ENCODE measurements at places on chromosomes 6 and 20.

- H3K4me3 ChIP-seq: no peak overlapping the region
- H3K4me1 ChIP-seq: peaks cover 18% of the 10 kb centered on the region
- H3K36me3 ChIP-seq: no peaks in the 10 kb centered on the region
- no peaks in the 10 kb centered on the region for H3K27me3 ChIP-seq
- H3K27ac ChIP-seq: no peak overlapping the region
Measured at GRCh38 chr20:8074931-8075330, 55.4 kb upstream of the TMX4 start.

DNA sequence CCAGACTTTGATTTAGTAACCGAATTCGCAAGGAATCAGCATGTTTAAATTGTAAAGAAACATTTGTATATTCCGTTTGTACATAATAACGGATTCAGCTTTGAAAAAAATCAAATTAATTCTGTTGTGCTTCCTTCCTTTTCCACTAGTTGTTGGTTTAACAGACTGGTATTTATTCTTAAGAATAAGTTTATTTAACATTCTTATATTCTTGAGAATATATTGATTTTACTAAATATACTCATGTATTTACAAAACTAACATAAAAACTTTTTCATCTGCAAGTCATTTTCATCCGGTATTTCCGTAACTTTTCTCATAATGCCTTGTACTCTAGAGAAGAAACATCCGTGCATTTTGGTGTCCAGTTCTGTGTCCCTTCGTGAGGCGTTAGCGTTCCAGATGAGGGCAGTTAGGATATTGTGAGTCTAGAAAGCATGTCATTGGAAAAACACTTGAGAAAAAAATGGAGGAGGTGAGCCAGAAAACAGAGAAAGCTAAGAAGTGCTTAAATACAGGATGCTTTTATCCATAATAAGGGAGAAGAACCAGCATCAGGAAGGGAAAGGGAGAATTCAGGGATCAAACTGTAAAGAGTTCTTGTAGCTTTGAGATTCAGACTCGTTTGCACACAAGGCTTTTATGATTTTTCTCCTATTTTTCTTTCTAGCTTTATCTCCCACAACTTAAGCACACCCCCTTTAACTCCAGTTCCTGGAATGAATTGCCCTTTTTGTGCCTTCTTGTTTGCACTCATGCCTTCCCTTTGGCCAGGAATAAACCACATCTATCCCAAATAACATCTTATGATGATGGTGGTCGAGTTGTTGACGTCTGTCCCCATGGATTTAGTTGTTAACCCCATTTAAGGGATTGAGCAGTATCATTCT is 1.8 kb downstream of the WRNIP1 start:
- peak overlapping the region; percentile 73 for H3K27ac ChIP-seq
- H3K4me1 ChIP-seq: peaks cover 45% of the 10 kb centered on the region
- peak overlapping the region; percentile 72 for H3K4me3 ChIP-seq
- peak; percentile 59 for DNase-seq
- H3K27me3 ChIP-seq: no peaks in the 10 kb centered on the region

GRCh38 chr6:158797331-158798310 is 21.5 kb downstream of the EZR start:
- H3K36me3 ChIP-seq: no peaks in the 10 kb centered on the region
- H3K27me3 ChIP-seq: no peaks in the 10 kb centered on the region
- H3K4me1 ChIP-seq: peaks cover 17% of the 10 kb centered on the region

GRCh38 chr6:89111933-89112332 is 5.9 kb downstream of the SRSF12 start:
- H3K27me3 ChIP-seq: peaks cover 7% of the 10 kb centered on the region
- no peak overlapping the region for H3K27ac ChIP-seq
- no peak overlapping the region for H3K4me3 ChIP-seq
- no peak for DNase-seq

DNA sequence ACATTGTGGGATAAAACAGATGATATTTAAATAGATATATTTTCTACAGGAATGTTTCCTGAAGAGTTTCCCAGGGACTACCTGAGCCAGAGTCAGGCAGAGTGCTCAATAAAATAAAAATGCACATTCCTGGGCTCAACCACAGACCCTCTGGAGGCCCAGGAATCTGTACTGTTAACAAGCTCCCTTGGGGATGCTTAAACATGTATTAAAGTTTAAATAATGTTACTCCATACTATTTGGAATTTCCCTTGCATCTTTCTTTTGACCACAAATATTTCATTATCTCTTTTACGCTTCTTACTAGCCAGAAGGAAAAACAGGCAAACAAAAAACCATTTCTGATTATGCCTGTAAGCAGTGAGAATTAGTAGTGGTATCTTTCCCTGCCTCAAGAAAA is 42.3 kb downstream of the GPR63 start:
- no peaks in the 10 kb centered on the region for H3K4me1 ChIP-seq
- H3K27me3 ChIP-seq: no peaks in the 10 kb centered on the region
- no peak for DNase-seq

- H3K36me3 ChIP-seq: no peaks in the 10 kb centered on the region
- no peaks in the 10 kb centered on the region for H3K27me3 ChIP-seq
- DNase-seq: no peak
- H3K4me3 ChIP-seq: no peak overlapping the region
Measured at GRCh38 chr20:9457136-9457535, 57.3 kb upstream of the LAMP5 start.

- H3K4me3 ChIP-seq: peak overlapping the region; percentile 97
- no peaks in the 10 kb centered on the region for H3K27me3 ChIP-seq
- H3K4me1 ChIP-seq: peaks cover 21% of the 10 kb centered on the region
Measured at GRCh38 chr20:31740208-31740607, 1.1 kb downstream of the TPX2 start.

DNA sequence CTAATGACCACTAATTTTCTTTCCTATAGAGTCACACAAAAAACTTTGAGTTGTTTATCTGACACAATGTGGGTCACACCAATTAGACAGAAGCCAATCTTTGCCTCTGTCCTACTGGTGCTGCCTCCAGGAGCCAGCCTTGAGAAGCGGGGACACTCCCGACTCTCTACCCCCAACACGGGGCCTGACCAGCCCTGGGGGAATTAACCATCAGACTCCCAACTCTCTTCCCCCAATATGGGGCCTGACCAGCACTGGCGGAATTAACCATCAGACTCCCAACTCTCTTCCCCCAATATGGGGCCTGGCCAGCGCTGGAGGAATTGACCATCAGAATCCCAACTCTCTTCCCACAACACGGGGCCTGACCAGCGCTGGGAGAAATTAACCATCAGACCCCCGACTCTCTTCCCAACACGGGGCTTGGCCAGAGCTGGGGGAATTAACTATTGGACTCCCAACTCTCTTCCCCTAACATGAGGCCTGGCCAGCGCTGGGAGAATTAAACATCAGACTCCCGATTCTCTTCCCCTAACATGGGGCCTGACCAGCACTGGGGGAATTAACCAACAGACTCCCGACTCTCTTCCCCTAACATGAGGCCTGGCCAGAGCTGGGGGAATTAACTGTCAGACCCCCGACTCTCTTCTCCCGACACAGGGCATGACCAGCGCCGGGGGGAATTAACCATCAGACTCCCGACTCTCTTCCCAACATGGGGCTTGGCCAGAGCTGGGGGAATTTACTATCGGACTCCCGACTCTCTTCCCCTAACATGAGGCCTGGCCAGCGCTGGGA is 12.5 kb downstream of the CST7 start:
- H3K4me1 ChIP-seq: no peaks in the 10 kb centered on the region
- H3K36me3 ChIP-seq: peaks cover 14% of the 10 kb centered on the region
- DNase-seq: no peak

- no peak overlapping the region for H3K4me3 ChIP-seq
- no peak for DNase-seq
- peaks cover 6% of the 10 kb centered on the region for H3K4me1 ChIP-seq
- H3K27me3 ChIP-seq: no peaks in the 10 kb centered on the region
- H3K36me3 ChIP-seq: no peaks in the 10 kb centered on the region
- no peak overlapping the region for H3K27ac ChIP-seq
Measured at GRCh38 chr6:140537211-140537610, 1162.8 kb upstream of the CITED2 start.

- H3K27me3 ChIP-seq: no peaks in the 10 kb centered on the region
- H3K4me3 ChIP-seq: no peak overlapping the region
- no peaks in the 10 kb centered on the region for H3K4me1 ChIP-seq
- H3K27ac ChIP-seq: no peak overlapping the region
- no peak for DNase-seq
Measured at GRCh38 chr20:14816471-14816870, 479.1 kb upstream of the FLRT3 start.

- no peaks in the 10 kb centered on the region for H3K36me3 ChIP-seq
- H3K27me3 ChIP-seq: no peaks in the 10 kb centered on the region
- H3K27ac ChIP-seq: no peak overlapping the region
- no peak for DNase-seq
- no peak overlapping the region for H3K4me3 ChIP-seq
- no peaks in the 10 kb centered on the region for H3K4me1 ChIP-seq
Measured at GRCh38 chr6:149580880-149581279, 14.7 kb downstream of the GINM1 start.

DNA sequence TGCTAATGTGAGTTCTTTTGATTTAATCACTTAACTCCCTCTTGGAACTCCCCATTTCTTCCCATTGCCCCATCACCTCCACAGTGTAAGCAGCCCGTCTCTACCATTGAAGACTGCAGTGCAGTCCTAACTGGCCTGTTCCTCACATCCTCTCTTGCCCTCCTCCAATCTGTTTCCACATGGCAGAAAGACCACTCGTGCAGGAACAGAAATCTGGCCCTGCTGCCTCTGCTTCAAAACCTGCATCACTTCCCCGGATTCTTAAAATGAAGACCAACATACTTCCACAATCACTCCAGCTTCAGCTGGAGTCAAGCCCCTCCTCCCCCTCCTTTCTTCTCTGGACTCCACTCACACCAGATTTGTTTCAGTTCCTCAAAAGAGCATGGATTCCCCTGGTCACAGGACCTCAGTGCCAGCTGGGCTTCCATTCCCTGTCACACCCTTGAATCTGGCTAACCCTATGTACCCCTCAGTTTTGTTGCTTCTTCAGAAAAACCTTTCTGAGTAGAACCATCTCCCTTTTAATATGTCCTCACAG is 802.3 kb downstream of the MAFB start:
- H3K4me3 ChIP-seq: no peak overlapping the region
- H3K27me3 ChIP-seq: no peaks in the 10 kb centered on the region
- no peak for DNase-seq
- no peaks in the 10 kb centered on the region for H3K4me1 ChIP-seq

- H3K4me1 ChIP-seq: no peaks in the 10 kb centered on the region
- no peaks in the 10 kb centered on the region for H3K36me3 ChIP-seq
- DNase-seq: no peak
- H3K27me3 ChIP-seq: no peaks in the 10 kb centered on the region
Measured at GRCh38 chr6:47700053-47700452, 1.7 kb downstream of the ADGRF4 start.

- no peak overlapping the region for H3K4me3 ChIP-seq
- DNase-seq: no peak
- H3K36me3 ChIP-seq: no peaks in the 10 kb centered on the region
- H3K4me1 ChIP-seq: peaks cover 36% of the 10 kb centered on the region
- peak overlapping the region; percentile 88 for H3K27ac ChIP-seq
Measured at GRCh38 chr20:38804221-38804620, 1.3 kb upstream of the PPP1R16B start.

DNA sequence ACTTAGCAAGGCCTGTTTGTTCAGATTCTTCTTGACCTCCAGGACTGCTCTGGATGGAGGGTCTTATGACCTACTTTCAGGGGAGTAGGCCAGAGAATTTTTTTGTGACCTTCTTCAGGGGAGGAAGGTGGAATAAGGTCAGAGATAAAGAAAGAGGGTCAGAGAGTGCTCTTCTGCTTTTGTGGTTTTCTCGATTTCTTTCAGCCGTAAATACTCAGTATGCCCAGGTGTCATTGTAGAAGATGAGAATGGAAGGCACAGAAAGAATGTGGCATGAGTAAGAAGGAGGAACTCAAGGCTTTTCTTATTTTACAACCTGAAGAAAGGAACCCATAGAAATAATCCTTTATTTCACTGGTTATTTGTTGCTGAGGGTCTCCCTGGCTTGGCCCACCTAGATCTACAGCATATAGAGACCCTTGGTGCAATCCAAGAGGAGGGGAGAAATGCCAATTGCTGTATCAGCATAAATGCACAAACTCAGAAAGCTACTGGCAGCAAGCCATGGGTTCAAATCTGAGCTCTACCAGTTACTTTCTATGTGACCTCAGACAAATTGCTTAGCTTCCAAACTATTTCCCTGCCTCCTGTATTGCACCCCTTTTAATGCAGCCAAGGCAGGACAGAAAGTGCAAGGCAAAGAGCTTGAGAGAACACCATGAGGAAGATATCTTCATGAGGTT is 68.0 kb downstream of the OLIG3 start:
- H3K27ac ChIP-seq: no peak overlapping the region
- DNase-seq: no peak
- no peaks in the 10 kb centered on the region for H3K36me3 ChIP-seq
- no peaks in the 10 kb centered on the region for H3K27me3 ChIP-seq
- H3K4me1 ChIP-seq: no peaks in the 10 kb centered on the region

GRCh38 chr6:167849846-167850459 is 23.2 kb downstream of the AFDN start:
- DNase-seq: peak; percentile 71
- peak overlapping the region; percentile 35 for H3K27ac ChIP-seq
- peaks cover 19% of the 10 kb centered on the region for H3K4me1 ChIP-seq
- no peak overlapping the region for H3K4me3 ChIP-seq
- H3K36me3 ChIP-seq: no peaks in the 10 kb centered on the region
- H3K27me3 ChIP-seq: no peaks in the 10 kb centered on the region

DNA sequence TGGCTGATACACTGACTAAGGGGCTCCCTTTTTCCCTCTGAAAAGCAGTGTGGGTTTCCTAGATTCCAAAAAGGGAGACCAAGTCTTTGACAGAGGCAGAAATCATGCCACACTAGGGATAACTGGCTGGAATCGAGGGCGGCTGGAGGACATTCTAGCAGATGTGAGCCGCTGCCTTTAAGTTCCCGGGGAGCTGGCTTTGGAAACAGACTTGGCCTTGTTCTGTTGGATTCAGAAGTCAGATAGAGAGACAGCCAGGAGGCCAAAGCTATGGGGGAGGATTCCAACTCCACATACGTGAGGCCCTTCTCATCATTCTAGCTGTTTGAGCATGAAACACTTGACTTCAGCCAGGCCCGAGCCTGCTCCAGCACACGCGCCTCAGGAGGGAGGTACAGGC is 109.9 kb upstream of the FOXC1 start:
- H3K27me3 ChIP-seq: peaks cover 3% of the 10 kb centered on the region
- no peak overlapping the region for H3K27ac ChIP-seq
- no peak overlapping the region for H3K4me3 ChIP-seq
- no peaks in the 10 kb centered on the region for H3K36me3 ChIP-seq
- no peak for DNase-seq

- H3K4me1 ChIP-seq: no peaks in the 10 kb centered on the region
- no peak for DNase-seq
- H3K4me3 ChIP-seq: no peak overlapping the region
- no peaks in the 10 kb centered on the region for H3K27me3 ChIP-seq
Measured at GRCh38 chr6:39905640-39905975, 28.7 kb downstream of the MOCS1 start.

GRCh38 chr20:59062081-59062480 is 19.5 kb upstream of the PRELID3B start:
- DNase-seq: no peak
- peaks cover 14% of the 10 kb centered on the region for H3K4me1 ChIP-seq
- H3K36me3 ChIP-seq: no peaks in the 10 kb centered on the region
- no peak overlapping the region for H3K4me3 ChIP-seq

- H3K27ac ChIP-seq: peak overlapping the region; percentile 81
- H3K4me1 ChIP-seq: peaks cover 25% of the 10 kb centered on the region
- H3K27me3 ChIP-seq: no peaks in the 10 kb centered on the region
Measured at GRCh38 chr6:105459864-105460263, 57.0 kb upstream of the PREP start.
